Germinal center (tissue), 1 donor: ENCODE measurements at places on chromosomes 3 and 15.

- DNase-seq: no peak
Observed at GRCh38 chr3:118810499-118811035, 224.1 kb downstream of the IGSF11 start.

GRCh38 chr15:78018946-78019644 is 58.4 kb downstream of the TBC1D2B start:
- DNase-seq: peak; percentile 28

- DNase-seq: no peak
Observed at GRCh38 chr15:48475600-48476395, 144.6 kb downstream of the DUT start.

DNA sequence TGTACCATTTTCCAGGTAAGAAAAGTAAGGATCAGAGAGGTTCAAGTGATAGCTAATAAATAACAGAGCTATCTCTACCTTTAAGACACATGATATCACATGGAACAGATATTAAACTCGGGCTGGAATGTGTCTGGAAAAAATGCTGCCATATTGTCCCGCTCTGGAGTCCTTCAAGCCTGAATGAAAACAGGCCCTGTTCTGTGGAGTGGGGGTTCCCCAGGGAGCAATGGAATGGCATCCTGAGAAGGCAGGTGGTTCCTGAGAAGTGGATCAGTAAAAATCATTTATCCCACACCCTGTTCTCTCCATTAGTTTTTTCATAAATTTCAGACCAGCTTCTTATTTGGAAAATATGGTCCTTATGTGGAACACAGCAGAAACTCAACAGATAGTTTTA is 57.3 kb upstream of the PRTG start:
- no peak for DNase-seq

- no peak for DNase-seq
Observed at GRCh38 chr3:105040026-105040622, 326.6 kb upstream of the ALCAM start.

DNA sequence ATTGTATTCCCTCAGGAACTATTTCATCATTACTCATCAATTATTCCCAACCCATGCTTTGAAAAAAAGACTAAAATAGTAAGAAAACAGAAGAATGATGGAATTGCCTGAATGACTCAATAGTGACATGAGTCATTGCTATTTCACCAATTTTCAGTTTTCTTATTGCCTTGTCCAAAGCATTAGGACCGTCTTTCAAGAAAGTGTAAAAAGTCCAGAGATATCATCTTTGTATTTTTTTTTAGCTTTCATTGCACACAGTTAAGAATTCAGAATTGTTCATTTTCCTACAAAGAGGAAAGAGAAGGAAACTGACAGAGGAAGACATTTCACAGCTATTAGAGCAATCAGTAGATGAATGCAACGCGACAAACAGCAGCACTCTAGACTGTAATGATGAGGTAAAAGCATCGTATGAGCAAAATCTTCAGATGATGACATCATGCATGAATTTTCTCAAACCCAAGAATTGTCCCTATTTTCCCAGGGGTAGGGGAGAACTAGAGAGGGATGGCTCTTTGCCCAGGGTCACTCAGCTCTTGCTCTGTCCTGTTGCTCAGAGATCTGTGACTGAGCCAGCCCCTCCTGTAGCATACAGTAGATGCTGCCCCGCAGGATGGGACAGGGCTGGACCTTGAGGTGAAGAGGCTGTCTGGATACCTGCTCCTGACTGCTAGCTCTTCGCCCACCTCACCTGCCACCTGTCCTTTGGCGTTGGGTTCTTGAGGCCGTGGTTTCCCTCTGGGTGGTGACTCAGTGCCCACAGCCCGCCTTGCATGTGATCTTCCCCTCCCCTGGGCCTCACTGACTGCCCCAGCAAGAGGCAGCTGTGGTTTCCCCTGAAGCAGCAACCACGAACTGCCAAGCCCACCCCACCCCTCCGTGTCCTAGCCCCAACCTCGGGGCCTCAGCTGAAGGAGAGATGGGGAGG is 84.8 kb downstream of the PPCDC start:
- no peak for DNase-seq

DNA sequence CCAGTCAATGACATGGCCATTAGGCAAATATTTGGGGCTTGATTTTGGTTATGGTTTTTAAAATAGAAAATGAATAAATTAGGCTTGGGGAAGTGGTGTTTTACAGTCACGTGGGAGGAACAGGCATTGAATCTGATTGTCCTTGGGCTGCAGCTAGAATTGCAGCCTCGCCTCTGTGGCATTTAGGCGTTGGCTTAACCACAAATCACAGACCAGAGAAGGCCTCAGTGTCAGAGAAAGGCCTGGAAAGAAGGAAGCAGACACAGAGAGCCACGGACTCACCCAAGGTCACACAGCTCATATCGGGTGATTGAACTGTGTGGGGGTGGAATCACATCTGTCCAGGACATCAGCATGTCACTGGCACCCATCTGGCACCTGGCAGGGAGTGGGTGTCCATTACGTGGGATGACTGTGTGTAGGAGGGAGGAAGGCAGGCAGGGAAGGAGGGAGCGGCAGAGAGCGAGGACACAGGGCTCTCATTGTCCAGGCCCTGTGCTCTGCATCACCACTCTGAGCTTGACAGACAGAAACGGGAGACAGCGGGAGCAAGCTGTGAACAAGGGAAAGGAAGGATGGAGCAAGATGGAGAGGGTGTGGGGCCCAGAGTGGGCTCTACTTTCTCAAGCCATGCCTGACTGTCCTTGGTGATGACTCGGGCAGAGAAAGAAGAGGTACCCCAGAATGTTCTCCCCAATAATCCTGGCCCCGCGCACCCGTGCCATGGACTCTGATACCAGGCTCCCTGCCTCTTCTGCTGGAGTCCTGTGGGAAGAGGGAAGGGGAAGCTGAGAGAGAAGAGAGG is 186.4 kb downstream of the FAM43A start:
- peak; percentile 52 for DNase-seq

DNA sequence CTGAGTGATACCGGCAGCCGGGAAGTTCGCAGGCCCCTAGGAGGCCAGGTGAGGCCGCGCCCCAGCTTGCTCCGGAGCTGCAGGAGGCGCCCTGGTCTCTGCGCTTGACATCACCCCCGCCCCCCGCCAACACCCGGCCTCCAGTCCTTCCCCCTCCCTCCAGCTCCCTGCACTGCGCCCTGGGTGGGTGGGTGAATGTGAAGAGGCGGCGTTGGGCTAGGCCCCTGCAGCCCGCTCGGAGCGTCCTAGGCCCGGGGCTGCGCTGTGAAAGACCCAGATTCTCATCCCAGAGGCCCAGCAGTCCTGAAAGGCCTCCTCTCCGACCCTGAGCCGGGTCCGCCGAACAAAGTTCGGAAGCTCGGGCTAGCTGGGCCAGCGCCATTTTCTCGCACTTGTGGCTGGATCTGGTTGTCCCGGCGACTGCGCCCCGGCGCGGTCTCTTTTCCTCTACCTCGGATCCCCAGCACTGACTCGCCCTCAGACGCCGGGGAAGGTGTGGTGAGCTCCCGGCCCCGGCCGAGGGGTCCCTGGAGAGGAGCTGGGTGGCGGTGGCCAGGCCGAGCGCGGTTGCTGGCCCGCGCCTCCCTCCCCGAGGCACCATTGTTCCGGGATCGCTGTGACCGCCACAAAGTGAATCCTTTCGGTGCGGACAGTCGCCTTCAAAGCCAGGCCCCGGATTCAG is 12.9 kb downstream of the ZIC4 start:
- no peak for DNase-seq

- DNase-seq: no peak
Observed at GRCh38 chr3:74489050-74489792, 125.2 kb downstream of the CNTN3 start.

- no peak for DNase-seq
Observed at GRCh38 chr3:474828-475227, 278.3 kb downstream of the CHL1 start.

DNA sequence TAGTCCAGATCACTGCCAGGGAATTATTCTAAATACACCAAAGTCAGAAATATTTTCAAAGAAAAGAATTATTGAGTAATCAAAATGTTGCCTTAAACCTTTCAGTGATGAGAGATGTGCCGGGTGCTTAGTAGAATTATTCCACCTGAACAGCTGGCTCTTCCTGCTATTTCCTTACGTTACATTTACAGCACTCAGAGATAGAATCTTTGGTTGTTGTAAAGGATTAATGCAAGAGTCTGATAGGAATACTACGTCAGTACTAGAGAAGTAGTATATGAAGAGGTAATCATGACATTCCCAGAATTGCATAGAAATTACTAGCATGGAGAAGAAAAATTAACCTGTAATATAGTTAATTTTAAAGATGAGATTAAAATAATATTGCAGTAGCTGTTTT is 50.9 kb upstream of the ZDHHC23 start:
- DNase-seq: no peak

- DNase-seq: no peak
Observed at GRCh38 chr3:160184655-160185054, 40.6 kb upstream of the C3orf80 start.

GRCh38 chr3:139532976-139533375 is 6.6 kb downstream of the RBP1 start:
- no peak for DNase-seq

DNA sequence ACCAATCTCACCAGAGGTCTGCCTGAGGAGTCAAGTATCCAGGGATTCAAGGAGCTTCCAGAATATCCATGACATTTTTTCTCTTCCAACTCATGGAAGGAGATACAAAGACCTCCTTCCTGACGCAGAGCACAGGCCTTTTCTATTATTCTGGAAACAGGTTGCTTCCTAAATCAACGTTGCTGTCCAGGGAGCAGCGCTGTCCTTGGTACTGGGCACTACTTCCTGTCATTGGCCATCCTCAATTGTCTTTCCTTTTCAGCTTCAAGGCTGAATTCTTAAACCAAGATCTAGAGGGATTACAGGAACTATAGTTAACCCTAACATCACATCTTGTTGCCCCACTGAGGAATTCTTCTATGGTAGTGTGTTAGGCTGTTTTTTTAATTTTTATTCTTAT is 50.4 kb upstream of the TBC1D21 start:
- DNase-seq: no peak

- DNase-seq: no peak
Observed at GRCh38 chr3:114115143-114115542, 58.6 kb downstream of the QTRT2 start.

GRCh38 chr15:91413142-91413541 is 313.1 kb downstream of the SV2B start:
- DNase-seq: no peak

DNA sequence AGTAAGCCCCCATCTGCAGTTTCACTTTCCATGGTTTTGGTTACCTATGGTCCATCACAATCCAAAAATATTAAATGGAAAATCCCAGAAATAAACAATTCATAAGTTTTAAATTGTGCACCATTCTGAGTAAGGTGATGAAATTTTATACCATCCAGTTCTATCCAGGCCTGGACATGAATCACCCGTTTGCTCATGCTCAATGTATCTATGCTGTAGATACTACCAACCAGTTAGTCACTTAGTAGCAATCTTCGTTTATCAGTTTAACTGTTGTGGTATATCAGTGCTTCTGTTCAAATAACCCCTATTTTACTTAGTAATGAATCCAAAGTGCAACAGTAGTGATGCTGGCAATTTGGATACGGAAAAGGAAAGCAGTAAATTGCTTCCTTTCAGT is 381.9 kb upstream of the AGTR1 start:
- no peak for DNase-seq

DNA sequence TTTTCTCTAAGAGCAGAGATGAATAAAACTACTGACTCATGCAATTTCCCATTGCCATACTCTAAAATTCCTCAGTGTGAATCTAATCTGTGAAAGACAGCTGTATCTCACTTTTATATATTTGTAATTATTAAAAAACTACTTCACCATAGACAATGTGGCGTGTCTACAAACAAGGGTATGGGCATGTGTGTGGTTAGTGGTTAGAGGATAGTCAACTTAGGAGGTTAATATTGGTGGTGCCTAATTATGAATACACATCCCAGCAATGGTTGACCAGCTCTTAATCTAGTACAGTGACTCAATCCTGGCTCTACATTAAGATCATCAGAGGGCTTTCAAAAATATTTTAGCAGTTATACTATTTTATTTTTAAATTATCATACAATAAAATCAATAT is 94.5 kb downstream of the GOLIM4 start:
- no peak for DNase-seq

DNA sequence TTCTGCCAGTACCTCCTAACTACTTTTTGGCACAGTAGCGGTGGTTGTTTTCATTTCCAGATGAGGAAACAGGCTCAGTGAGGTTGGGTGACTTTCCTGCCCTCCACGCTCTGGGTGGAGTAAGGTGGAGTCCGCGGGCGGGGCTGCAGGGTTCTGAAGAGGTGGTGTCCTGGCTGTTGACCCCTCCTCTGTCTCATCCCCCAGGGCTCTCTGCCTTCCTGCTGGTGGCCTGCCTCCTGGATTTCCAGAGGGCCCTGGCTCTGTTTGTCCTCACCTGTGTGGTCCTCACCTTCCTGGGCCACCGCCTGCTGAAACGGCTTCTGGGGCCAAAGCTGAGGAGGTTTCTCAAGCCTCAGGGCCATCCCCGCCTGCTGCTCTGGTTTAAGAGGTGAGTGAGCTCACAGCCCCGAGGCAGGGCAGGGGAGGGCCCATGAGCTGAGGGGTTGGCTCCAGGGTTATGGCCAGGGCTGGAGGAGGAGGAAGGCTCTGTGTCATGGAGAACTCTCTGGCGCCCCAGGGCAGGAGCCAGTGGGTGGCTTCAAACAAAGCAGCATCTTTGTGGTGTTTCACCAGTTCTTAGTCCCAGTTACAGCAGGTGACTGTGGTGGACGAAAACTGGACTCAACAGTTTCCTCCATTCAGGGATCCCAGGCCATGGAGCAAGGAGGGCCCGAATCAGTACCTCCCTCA is 10.4 kb downstream of the SLC28A1 start:
- no peak for DNase-seq

DNA sequence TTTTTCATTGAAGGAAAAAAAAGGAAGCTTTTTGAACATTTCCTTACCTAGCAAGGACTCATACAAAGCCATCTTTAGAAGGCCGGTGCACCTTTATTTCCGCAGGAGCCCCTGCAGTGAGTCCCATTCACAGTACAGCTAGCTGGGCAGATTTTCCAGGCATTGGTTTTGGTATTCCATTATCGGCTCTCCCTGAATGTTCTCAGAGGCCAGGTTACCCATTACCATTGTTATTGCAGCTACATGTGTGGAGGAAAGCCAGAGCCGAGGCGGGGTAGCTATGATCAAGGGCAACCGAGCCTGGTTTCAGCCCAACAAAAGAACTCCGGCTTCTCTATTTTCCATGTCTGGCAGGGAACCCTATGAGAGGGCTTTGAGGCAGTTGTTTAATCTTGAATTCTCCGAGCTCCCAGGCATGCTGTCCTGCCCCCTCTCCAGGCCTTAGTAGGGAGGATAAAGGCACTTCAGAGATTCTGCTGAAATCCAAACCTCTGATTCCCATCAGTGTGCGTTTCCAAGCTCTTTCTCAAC is 100.3 kb downstream of the LRRK1 start:
- DNase-seq: no peak

- no peak for DNase-seq
Observed at GRCh38 chr15:27665002-27665401, 434.1 kb downstream of the OCA2 start.

DNA sequence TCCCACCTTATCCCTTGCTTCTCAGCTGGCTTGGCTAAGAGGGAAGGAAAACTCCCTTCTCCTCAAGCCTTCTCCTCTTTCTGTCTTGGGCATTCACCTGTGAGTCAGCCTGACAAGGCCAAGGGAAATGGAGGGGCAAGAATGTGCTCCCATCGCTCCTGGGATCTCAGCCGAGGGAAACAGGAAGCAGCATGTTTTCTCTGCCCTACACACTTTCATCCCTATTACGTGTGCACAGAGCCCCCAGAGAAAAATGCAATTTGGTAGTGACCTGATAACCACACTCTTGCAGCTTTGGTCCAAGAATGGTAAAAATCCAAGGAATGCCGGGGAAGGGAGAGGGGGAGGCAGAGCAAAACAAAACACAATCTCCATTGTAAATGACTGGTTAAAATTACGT is 32.9 kb upstream of the MTMR10 start:
- no peak for DNase-seq
